ENCODE measurements at places on chromosomes 12 and 14.

DNA sequence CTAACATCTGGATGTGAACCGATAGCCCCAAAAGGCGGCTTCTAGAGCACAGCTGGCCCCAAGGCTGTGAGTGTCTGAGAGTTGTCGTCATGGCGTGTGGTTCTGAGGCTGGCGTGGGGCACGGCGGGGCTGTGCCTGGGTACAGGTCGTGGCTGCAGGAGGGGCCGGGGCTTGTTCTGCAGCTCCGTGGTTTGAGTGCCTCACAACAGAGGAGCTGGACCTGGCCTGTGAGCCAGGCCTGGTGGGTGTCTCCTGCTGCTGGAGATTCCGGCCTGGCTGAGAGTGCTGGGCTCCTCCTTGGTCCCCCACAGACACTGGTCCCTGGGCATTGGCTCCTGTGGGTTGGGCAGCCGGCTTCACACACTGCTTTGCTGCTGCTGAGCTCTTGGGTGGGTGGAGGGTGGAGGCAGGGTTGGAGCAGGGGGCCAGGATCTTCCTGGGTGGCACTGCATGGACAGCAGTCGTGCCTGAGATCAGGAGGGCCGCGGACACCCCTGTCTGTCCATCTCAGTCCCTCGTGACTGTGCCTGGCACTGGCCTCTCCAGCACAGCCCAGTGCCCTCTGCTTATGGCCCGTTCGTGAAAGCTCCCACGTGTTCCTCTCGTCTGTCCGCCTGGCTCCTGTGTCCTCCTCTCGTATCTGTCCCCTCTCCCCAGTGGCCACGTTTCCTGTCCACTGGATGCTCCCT lies 31.8 kb upstream of the TEX22 start:
- no peak for DNase-seq

DNA sequence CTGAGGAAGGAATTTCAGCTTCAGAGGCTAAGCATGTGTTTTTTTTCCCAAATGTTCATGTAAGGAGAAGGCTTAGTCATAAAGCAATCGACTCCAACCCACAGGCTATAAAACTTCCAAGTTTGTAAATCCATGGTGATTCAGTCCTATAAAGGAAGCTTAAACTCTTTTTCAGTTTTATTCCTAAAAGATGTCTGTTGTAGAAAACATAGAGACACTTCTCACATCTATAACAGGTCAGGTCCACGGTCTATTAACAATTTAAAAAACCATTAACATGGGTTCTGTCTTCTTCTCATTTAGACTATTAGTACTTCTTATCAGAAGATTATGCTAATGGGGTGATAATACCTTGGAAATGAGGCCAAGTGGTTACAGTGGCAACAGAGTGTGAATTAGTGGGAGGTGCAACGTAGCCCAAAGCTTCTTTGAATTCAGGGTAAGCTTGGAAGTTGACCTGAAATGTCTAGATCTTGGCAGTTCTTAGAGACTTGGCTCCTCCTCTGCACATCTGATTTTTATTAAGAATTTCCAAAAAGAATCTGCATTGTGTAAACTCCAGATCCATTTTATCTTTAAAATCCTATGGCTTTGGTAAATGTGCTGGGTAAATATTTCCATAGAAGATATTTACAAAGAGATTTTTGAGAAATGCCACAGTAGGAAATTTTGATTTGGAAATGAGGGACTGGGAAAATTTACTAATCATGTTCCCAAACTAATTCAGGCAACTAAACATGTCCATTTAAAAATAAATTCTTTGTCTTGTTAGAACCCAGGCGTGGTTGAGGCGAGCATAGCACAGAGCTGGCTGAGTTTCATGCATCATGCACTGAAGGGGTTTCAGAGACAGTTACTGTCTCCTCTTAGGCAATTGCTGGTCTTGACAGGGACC lies 86.4 kb downstream of the EML1 start:
- no peak for DNase-seq

DNA sequence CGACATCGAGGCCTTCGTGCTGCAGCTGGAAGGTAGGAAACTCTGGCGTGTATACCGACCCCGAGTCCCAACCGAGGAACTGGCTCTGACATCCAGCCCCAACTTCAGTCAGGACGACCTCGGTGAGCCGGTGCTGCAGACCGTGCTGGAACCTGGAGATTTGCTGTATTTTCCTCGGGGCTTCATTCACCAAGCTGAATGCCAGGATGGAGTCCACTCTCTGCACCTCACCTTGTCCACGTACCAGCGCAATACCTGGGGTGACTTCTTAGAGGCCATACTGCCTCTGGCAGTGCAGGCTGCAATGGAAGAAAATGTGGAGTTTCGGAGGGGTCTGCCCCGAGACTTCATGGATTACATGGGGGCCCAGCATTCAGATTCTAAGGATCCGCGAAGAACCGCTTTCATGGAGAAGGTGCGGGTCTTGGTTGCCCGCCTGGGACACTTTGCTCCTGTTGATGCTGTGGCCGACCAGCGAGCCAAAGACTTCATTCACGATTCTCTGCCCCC lies 1.4 kb downstream of the RIOX1 start:
- DNase-seq: no peak

DNA sequence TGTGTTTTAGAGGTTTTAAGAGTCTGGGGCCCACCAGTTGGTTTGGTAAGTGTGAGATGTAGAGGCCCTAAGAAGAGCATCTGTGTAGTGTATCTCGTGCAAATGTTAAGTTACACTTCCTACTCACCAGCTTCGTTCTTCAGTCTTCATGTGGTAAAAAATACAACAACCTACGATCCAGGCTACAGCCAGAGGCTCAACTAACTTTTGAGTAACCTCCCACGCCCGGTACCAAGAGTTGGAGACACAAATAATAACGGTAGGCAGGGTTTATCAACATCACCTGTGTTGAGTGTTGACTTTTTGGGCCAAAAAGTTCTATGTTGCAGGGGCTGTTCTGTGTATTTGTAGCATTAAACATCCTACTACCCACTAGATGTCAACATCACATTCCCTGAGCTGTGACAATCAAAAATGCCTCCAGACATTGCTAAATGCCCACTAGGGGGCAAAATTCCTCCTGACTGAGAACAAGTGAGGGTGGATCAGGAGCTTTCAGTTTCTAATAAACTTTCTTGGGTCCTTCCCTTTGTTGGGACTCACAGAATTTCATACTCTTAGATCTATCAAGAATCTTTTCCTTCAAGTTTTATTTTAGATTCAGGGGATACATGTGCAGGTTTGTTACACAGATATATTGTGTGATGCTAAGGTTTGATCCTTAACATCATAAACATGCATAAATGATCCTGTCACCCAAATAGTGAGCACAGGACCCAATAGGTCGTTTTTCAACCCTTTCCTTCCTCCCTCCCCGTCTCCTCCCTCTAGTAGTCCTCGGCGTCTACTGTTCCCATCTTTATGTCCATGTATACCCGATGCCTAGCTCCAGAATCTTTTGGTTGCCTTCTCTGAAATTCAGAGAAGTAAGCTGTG lies 94.7 kb downstream of the SLC2A13 start:
- DNase-seq: peak; percentile 13

DNA sequence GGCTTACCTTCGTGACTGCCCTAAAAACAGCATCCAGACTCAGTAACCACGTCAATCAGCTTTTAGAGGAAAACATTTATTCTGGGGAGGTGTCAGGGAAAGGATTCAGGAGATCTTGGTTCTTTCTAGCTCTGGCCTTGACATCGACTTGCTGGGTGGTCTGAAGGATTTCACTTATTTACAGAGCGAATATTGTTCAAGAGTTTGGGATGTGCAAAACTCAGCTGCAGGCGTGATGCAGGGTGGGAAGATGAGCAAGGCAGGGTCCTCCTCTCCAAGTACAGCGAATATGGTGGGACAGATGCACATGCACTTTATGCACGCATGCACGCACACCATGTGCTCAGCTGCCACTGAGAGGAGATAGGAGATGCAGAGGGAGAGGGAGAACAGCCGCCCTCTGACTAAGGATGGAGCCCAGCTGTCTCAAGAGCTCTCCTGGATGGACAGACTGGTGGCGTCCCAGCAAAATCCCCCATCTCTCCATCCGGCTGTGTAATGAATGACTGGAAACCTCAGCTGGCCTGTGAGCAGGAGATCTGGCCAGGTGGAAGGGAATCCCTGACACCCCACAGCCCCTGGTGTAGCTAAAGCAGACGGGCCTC lies 24.4 kb upstream of the BDKRB1 start:
- no peak for DNase-seq

- no peak for DNase-seq
Observed at GRCh38 chr14:99190696-99191394, 81.2 kb downstream of the BCL11B start.

DNA sequence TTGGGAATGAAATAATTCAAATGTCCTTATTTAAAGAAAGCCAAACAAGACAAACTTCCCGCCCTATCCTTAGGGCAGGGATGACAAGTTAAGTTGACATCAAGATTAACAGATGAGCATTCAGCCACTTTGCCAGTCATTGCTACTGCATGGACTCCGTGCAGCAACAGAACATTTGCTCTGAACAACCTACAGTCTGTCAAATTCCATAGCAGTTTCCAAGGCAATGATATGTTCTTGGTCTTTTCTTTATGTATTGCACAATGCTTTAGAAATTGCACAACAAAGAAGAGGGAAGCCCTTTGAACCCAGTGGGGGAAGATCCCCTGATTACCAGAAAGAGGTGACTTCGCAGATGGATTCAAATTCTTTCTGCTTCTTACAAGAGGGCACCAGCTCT lies 269.8 kb downstream of the BCAT1 start:
- no peak for DNase-seq

- peak; percentile 11 for DNase-seq
Observed at GRCh38 chr12:754851-755562, 2.6 kb downstream of the WNK1 start.

DNA sequence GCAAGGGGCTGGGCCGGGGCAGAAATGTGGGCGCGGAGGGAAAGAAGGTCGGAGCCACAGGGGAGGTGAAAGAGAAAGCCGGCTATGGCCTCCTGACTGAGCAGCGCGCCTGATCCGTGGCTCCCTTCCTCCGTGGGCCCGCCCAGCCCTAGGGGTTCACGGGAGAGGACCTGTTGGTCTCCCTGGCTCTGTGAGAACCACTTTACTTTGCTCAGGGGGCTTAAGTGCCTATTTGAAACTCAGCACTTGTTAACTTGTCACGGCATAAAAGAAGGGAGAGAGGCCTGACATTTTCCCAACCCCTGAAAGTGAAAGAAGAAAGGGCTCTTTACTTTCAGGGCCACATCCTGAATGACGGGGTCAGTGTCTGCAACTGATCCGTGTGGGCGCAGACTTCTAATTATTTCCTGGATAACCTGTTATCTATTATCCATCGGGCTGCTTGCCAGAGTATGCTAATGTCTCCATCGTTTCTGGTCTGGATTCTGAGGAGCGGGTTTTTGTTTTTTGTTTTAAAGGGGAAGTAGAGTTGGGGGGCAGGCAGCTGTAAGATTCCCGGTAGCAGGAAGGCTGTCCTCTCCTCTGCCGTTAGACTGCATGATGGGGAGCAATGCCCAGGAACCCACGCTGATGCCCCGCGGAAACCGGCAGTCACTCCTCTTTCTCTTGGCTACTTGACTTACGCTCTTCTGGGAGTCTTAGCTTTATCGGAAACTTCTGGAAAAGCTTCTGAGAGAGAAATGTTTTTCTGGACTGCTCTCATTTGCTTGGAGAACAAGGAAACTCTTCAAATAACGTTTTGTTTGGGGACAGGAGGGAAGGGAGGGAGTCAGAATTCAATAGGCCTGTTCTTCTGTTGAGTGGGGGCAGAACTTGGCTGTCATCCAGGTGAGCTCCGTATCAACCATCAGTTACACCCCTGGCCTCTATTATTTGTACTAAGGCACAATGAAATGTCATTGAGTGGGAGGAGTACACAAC lies 127.7 kb upstream of the MAX start:
- DNase-seq: no peak

- no peak for DNase-seq
Observed at GRCh38 chr12:4268329-4269181, 5.0 kb upstream of the CCND2 start.

GRCh38 chr12:67681105-67681778 lies 32.7 kb downstream of the DYRK2 start:
- no peak for DNase-seq

GRCh38 chr12:3974883-3975282 lies 101.7 kb upstream of the PARP11 start:
- DNase-seq: no peak

DNA sequence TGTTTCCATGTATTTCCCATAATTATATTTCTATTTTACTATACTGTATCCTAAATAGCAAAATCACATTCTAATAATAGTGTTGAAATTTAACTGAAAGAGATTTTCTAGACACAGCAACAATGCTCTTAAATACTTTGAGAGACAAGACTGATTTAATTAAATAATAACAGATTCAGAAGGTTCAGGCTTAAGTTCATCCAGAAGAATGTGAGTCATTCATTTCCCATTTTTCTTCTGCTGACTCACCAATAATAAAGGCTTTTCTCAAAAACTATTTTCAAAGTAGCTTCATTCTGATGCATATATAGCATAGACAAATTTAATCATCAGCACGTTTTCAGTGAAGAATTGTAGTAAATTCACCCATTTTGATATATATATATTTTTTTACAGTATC lies 481.4 kb downstream of the MDGA2 start:
- DNase-seq: no peak

- DNase-seq: peak; percentile 14
Observed at GRCh38 chr12:47651368-47652254, 54.2 kb downstream of the RPAP3 start.

- DNase-seq: no peak
Observed at GRCh38 chr12:99804715-99805114, 157.2 kb downstream of the GARIN6 start.

GRCh38 chr12:39378341-39378740 lies 64.6 kb downstream of the KIF21A start:
- no peak for DNase-seq

DNA sequence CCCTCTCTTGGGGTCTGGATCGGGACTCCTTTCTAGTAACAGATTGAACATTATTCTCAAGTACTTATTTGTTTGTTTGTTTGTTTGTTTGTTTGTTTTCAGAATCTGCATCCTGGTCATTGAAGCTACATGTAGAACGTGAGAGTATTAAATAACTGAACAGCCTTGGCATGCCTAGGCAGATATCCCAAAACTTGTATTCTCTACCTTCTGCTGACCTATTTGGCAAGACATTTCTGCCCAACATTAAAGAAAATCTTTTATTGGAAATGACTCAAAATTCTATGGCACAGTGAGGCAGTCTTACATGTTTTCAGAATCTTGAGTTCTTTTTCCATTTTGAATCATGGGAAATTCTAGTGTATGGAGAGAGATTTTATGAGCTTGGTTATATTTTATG lies 165.1 kb upstream of the CNOT2 start:
- DNase-seq: no peak

GRCh38 chr12:110134691-110135411 lies 10.7 kb downstream of the IFT81 start:
- DNase-seq: no peak
